ENCODE measurements at places on chromosomes 13 and 19. TPM values are rescaled to one million over a fixed set of nuclear protein-coding genes. Genes with fewer than 3 reads are reported as not detected.

DNA sequence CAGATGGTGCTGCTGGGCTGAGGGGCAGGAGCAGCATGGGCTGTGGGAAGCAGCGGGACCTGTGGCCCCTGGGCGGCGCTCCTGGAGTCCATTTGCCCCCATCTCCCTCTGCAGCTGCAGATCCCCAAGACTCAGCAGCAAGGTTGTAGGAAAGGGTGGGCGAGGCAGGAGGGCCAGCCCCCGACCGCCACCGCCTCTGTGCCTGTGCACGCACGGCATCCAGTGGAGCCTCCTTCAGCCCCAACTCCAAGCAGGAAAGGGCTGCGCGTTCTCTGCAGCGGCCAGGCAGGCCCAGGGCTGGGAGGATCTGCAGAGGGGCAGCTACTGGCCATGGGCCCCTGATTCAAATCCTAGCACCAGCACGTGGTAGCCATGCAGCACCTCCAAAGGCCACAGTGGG lies 20.8 kb downstream of the DPF1 start:
- DNase-seq, result no peak

- no peak for DNase-seq
Observed at GRCh38 chr13:36358175-36358718, 12.1 kb upstream of the SPART start.

GRCh38 chr19:51259348-51260245 lies 8.7 kb downstream of the SIGLECL1 start:
- DNase-seq, result peak; percentile 26

The CFAP97D2 gene
- not detected for total RNA-seq

DNA sequence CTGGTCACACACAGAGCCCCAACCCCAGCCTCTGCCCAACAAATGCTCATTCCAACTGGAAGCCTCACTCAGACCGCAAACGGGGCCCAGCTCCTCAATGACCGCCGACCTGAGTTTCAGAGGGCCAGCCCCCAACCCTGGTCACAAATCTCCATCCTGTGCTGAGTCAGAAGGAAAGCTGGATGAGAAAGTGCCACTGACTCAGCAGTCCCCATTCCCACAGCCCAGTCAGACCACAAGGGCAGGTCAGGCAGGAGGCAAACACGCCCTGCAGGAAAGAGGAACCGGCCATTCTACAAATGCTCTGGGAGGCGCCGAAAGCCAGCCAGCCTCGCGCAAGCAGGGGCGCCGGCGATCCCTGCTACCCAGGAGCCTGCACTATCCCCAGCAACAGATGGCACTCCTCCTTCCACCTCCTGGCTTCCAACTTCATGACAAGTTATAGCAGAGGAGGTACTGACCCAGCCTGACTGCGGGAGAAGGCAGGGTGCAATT lies 14.1 kb upstream of the PRKD2 start:
- no peak for DNase-seq

The ZFP14 gene
- 4.8 TPM for total RNA-seq

DNA sequence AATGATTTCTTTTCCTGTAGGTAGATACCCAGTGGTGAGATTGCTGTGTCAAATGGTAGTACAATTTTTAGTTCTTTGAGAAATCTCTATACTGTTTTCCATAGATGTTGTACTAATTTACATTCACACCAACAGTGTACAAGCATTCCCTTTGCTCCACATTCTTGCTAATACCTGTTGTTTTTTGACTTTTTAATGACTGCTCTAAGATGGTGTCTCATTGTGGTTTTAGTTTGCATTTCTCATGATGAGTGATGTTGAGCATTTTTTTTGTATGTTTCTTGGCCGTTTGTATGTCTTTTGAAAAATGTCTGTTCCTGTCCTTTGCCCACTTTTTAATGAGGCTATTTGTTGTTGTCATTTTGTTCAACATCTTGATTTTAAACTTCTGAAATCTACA lies 103.3 kb downstream of the DGKH start:
- no peak for DNase-seq

DNA sequence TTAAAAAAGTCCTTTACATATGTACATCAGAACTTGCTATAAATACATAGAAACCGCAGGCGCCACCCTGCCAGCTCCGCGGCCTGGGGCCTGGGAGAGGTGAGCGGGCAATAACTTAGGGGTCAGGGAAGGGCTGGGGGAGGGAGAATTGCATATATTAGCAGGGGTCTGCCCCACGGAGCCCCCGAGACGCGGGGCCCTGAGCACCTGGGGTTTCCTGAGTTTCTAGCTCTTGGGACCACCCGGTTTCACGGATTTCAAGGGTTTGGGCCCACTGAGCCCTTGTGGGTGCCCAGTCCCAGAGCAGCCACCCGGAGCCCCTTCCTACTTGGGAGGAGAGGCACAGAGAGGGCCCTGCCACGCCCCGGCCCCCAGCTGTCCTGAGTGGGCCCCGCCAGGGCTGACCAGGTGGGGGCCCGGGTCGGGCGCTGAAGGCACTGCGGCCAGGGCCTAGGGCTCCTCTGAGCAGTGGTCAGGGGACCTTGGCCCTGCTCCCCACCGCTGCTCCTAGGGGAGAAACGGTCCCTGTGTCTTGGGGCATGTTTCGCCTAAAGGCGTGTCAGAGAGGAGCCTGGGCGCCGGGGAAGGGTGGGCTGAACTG lies 4.0 kb downstream of the GPX4 start:
- DNase-seq, result no peak

DNA sequence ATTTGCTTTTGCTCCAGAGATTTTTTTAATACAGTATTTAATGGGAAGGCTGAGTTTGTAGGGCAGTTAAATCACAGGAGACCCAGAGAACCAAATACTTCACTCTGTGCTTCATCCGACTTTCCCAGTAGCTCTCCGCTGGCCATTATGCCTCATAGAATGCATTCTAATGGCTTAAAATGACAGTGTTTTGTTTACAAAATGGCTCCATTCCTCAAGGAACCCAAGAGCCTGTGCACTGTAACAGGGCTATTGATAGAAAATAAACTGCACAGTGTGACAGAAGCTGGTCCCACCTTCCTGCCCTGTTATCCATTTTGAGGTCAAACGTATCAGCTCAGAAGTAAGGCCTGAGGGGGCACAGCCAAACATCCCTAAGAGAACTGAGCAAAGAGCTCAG lies 136.5 kb downstream of the RAP2A start:
- no peak for DNase-seq

- no peak for DNase-seq
Observed at GRCh38 chr19:1699998-1700732, 47.8 kb upstream of the TCF3 start.

The PGLYRP2 gene
- not detected for total RNA-seq

The TRPC4 gene
- total RNA-seq, result not detected

The ZNF382 gene
- 7.4 TPM for total RNA-seq
